ENCODE measurements at places on chromosomes 1 and 21.

DNA sequence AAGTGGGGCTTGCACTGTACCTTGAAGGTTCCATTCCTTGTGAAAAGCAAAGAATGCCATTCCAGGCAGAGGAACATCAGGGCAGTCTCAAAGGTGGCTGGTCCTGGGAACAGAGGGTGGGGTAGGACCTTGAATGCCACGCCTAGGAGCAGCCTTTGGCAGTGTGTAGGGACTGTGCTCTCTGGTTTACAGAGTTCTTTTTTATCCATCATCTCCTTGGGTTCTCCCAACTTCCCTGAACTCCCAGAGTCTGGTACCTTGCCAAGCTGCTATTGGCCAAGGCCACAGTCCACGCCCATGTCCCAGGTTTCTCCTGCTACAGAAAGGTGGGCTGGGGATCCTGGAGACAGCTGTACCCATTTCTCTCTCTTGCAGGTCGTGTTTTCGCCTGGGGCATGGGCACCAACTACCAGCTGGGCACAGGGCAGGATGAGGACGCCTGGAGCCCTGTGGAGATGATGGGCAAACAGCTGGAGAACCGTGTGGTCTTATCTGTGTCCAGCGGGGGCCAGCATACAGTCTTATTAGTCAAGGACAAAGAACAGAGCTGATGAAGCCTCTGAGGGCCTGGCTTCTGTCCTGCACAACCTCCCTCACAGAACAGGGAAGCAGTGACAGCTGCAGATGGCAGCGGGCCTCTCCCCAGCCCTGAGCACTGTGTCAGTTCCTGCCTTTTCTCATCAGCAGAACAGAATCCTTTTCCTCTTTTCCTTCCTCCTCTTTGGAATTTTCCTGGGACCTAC is 15.3 kb upstream of the TRNAU1AP start:
- no peak for DNase-seq

DNA sequence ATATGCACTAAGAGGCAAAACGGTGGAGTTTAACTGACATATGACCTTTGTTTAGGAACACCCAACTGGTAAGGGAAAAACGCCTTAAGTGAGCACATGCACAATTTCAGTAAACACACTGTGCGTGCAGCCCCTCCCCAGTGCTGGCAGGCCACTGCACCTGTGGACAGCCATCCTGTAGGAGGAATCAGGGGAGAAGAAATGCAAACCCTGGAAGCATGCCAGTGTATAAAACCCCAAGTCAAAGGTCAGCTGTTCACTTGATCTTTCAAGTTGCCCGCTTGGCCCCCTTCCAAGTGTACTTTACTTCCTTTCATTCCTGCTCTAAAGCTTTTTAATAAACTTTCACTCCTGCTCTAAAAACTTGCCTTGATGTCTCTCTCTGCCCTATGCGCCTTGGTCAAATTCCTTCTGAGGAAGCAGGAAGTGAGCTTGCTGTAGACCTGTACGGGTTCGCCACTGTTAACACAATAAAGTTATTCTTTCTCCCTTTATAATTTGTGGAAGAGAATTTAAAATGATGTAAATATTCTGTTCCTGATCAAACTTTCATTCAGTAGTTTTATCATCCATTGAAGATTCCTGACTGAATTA is 31.8 kb downstream of the USP25 start:
- DNase-seq, result no peak

GRCh38 chr1:89842567-89843272 is 21.9 kb downstream of the LRRC8D start:
- no peak for DNase-seq

DNA sequence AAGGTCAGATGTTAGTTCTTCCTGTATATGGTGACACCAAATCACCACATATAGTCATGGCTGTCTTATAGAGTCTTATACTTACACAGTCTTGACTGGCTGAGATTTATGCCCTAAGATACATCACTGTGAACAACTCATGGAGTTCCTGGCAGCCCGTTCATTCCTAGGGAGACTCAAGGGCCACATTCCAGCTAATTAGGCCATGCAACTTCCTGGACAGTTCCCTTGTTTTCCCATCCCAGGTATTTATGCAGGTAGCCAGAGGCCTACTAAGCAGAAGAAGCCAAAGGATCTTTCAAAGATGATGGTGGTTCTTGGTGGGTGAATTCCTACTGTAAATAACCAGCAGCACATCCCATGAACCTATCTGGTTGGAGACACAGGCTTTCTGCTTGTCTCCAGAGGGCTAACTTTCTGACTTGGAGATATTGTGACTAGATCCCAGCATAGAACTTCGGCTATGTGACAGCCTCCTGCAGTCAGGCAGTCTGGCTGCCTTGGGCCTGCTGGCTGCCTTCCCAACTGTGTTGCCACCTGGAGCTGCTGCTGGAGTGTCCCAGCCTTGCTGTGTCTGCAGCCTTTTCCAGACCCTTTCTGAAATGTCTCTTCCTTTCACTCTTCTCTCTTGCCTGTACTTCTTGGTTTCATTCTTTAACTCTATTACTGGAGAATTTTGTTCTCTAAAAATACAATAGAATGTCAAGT is 283.8 kb downstream of the CACNA1E start:
- DNase-seq, result no peak

- DNase-seq, result no peak
Measured at GRCh38 chr1:17403081-17403480, 31.1 kb downstream of the PADI6 start.

GRCh38 chr1:117173006-117173405 is 37.7 kb downstream of the VTCN1 start:
- DNase-seq, result no peak

GRCh38 chr1:41255978-41256377 is 13.9 kb upstream of the SCMH1 start:
- DNase-seq, result no peak

DNA sequence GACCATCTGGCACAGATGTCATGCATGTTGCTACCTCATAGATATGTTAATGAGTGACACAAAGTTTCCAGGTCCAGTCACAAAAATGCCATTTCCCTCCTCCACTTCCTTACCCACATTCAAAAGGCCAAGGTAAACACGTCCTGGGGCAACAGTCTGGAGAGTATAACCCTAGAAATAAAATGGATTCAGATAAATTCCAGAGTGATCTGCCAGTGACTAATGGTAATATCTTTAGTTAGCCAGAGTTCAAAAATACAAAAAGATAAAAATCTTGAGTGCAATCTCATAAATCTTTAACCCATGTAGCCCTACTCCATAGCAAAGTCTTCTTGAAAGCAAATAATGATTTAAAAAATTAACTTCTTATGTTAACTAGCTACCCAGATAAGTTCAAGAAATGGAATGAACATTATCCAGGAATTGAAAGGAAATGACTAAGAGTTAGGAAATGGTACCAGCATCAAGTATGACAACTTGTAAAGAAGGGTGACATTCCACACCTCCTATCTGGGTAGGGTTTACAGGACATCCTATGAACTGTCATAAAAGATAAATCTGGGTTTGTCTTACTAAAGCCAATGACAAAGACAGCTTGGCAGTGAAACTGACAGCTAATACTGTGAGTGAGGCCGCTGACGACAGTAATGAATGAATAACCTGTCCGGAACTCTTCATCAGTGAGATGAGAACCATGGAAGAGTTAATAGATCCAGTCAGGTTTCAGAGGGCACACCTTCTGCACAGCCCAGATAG is 18.1 kb downstream of the RGS2 start:
- DNase-seq, result no peak

DNA sequence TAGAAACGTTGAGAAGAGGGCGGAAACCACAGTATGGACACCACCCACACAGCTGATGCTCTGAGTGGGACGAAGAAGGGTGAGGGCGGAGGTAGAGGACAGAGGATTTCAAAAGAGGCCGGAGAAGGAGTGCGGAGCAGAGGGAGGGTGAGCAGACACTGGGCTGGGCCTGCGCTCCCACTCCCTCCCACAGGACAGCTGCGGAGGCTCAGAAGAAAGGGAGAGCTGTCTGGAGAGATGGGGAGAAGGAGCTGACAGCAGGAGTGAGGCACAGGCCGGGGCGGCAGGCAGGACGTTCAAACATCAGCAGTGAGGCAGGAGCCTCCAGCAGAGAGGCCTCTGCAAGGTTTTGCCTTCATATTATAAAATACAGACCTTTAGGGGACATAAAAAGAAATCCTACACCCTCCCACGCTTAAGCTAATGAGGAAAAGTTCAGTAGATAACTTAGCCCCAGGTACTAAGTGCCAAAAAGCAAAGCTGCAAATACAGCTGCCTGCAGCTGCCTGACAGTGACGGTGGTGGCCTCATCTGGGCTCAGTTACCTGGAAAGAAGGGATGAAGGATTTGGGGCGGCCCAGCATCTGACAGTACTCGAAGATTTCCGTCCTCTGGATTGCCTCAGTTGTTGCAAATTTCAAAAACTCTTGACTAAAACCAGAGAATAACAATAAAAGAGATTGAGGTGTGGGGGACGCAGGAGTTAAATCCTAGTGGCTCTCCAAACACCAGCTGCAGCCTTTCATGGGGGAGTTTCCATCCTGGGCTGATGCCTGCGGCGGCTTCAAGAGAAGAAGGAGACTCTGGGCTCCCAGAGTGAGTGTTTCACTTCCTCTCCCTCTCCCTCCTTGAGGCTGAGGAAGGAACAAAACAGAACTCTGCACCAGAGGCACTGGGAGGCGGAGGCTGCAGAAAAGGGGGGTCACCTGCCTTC is 25.6 kb downstream of the SEC16B start:
- no peak for DNase-seq

GRCh38 chr1:167934426-167935215 is 1.9 kb upstream of the DCAF6 start:
- DNase-seq, result no peak

DNA sequence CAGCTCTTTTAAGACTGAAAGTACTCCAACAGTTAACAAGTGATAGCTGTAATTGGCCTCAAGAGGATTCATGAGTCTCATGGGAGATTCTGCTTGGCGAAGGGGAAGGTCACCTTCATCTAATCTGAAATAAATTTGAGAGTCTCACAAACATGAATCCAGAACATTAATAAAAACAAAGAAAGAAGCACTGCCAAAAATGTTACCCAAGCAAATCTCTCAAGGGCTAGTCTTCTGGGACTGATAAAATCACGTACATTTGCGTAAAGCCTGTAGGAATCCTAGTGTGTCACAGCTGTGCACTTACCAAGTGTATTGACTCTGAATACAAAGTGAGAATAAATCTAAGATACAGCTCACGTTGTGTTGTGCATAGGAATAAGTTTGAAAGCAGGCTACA is 21.2 kb upstream of the NUF2 start:
- DNase-seq, result no peak

GRCh38 chr1:43232482-43232881 is 37.3 kb upstream of the TMEM125 start:
- DNase-seq, result no peak

GRCh38 chr21:31234936-31235335 is 109.1 kb downstream of the TIAM1 start:
- DNase-seq, result no peak

DNA sequence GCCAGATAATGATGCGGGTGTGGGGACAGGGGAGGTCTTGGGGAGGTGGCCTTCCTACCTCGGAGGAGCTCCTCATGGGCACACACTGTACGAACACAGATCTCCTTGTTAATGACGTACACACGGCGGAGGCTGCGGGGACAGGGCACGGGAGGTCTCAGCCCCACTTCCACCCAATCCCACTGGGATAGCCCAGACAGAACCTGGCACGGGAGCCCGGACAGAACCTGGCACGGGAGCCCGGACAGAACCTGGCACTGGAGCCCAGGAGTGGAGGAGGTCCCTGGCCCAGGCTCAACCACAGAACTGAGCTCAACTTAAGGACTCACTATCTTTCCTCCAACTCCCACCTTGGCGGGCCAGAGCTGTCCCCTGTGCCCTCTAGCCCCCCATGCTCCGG is 5.2 kb downstream of the MFAP2 start:
- DNase-seq, result no peak

GRCh38 chr1:32094746-32095521 is 12.9 kb upstream of the KPNA6 start:
- DNase-seq, result no peak

GRCh38 chr1:44313265-44313918 is 41.7 kb downstream of the ERI3 start:
- no peak for DNase-seq

DNA sequence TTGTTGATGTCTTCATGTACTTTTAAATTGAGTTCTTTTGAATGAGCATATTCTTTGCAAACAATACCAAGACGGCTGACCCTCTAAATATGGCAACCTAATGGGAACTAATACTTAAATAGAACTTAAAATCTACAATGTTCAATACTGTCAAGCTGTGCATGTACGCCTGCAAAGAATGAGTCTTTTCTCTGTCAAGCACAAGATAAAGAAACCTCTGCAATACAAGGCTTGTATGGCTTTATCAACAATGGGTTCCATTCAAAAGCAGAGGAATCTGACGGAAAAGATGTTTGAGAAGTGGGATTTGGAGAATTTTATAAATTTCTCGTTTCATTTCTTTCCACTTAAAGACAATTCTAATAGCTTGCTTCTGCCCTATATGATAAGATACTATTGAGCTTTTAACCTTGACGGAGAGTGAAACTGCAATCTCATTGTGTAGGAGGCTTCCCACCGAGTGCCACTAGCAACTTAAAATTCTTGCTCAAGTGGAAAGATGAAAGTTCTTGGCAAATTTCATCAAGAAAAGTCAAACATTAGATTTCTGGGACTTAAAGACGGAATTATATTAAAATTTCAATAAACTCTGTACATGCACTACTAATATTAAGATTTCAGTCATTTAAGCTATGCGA is 119.8 kb downstream of the RGS21 start:
- DNase-seq, result no peak

GRCh38 chr21:46011267-46011967 is 29.8 kb downstream of the COL6A1 start:
- no peak for DNase-seq

GRCh38 chr21:37700641-37701202 is 215.5 kb downstream of the KCNJ6 start:
- no peak for DNase-seq

- no peak for DNase-seq
Measured at GRCh38 chr1:29177022-29177705, 4.5 kb downstream of the SRSF4 start.

GRCh38 chr1:163357378-163357777 is 35.6 kb downstream of the NUF2 start:
- DNase-seq, result no peak

GRCh38 chr1:81710857-81711256 is 89.9 kb upstream of the ADGRL2 start:
- no peak for DNase-seq

DNA sequence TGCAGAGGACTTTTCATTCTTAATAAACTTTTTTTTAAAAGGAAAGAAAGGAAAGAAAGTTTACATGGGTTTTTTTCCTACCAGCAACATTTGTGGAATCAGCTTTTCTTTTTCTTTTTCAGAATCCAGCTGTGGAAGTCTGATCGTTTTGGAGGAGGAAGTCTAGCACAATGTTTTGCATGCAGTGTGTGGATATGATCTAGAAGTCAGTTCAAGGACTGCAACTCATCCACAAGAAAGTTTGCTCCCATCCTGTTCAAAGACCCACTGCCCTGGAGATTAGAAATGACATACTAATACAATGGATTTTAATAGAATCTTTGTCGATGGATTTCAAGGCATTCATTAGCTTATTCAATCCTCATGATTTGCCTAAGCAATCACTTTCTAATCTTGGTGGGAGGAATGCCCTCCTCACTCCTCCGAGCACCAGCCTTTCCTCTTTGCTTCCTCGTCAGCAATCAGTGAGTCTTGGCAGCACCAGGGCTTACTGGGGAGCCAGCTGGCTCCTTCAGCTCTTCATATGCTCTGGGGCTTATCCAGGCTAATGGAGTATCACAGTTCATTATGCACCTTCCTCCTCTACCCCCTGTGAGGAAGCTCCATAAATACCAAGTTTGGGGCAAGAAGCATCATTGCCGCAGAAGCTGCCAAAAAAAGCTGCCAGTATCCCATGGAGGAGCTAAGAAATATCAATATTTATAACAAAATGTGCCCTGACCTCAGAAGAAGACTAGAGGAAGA is 392.3 kb upstream of the PKN2 start:
- no peak for DNase-seq

GRCh38 chr21:42161956-42162681 is 56.8 kb upstream of the ABCG1 start:
- DNase-seq, result no peak
